ENCODE measurements at places on chromosomes 16 and 17.

GRCh38 chr16:16143038-16143763 lies 80.1 kb downstream of the ABCC6 start:
- no peak for DNase-seq

DNA sequence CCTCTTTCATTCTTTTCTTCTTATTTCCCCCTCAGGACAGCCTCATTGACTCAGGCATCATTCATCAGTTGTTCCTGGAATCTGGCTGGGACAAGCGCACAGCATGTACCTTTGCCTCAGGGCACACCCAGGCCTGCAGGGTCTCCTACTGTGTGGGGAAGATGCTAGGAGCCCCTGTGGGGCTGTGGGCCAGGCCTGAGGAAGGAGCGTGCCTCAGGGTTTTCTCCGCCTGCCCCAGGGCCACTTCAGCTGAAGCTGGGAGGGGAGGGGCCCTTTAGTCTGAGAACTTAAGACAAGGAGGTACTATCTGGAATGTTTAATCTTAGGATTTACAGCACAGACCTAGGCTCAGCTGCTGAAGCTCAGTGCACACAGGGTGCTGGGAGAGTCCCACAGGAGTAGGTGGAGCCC lies 7.9 kb downstream of the ELMO3 start:
- DNase-seq: no peak

DNA sequence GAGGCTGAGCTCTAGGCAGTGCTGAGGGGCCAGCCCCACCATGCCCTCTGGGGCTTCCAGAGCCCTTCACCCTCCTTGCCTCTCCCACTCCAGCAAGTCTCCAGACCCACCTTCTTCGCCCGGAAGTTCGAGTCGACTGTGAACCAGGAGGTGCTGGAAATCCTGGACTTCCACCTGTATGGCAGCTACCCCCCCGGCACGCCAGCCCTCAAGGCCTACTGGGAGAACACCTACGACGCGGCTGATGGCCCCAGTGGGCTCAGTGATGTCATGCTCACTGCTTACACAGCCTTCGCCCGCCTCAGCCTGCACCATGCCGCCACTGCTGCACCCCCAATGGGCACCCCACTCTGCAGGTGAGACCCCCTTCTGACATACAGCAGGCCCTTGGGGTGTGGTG lies 10.5 kb downstream of the XYLT2 start:
- DNase-seq: no peak

DNA sequence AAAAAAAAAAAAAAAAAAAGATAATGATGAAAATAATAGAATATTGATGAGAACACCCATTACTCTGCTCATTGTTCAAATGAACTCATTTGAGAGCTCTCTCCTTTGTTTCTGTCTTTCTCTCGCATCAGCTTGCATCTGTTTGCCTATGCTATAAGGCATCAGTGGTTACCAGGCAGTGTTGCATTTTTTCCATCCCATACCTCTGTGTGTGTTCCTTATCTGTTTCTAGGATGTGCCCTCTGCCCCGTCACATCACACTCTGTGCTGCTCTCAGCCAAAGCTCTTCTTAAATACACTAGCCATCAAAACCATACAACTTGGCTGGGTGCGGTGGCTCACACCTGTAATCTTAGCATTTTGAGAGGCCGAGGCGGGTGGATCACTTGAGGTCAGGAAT lies 568.2 kb downstream of the WWOX start:
- DNase-seq: no peak

DNA sequence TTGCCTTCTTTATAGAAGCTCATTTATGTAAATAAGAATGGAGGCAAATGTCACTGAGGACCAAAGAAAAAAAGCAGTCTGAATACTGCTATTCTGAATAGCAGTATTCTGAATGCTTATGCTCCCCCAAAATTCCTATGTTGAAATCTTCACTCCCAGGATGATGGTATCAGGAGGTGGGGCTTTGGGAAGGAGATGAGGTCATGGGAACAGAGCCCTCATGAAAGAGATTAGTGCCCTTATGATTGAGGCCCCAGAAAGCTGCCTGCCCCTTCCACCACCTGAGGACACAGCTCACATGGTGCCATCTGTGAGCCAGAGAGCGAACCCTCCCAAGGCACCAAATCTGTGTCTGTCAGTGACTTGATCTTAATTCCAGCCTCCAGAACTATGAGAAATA lies 28.8 kb downstream of the HEATR6 start:
- DNase-seq: no peak

DNA sequence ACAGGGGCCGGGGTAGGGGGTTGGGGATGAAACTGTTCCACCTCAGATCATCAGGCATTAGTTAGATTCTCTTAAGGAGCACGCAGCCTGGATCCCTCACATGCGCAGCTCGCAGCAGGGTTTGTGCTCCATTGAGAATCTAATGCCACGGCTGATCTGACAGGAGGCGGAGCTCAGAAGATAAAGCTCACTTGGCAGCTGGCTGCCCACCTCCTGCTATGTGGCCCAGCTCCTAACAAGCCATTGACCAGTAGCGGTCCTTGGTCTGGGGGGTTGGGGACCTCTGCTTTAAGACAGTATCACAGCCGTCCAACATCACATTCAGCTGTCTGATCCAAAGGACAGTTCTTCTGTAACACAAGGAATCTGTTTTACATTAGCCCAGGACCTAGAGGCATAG lies 62.5 kb downstream of the SLC39A11 start:
- no peak for DNase-seq

GRCh38 chr17:70905796-70906195 lies 736.5 kb downstream of the KCNJ2 start:
- DNase-seq: no peak

DNA sequence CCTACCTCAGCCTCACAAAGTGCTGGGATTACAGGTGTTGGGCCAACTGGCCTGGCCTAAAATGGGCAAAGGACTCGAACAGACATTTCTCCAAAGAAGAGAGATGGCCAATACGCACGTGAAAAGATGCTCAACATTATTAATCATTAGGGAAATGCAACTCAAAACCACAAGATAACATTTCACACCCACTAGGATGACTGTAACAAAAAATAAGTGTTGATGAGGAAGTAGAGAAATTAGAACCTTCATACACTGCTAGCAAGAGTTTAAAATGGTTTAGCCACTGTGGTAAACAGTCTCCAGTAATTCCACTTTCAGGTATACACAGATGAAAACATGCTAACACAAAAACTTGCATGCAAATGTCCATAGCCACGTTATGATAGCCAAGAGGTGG lies 5.7 kb downstream of the TMED6 start:
- DNase-seq: no peak

- no peak for DNase-seq
Measured at GRCh38 chr16:76487411-76488064, 210.3 kb downstream of the CNTNAP4 start.

DNA sequence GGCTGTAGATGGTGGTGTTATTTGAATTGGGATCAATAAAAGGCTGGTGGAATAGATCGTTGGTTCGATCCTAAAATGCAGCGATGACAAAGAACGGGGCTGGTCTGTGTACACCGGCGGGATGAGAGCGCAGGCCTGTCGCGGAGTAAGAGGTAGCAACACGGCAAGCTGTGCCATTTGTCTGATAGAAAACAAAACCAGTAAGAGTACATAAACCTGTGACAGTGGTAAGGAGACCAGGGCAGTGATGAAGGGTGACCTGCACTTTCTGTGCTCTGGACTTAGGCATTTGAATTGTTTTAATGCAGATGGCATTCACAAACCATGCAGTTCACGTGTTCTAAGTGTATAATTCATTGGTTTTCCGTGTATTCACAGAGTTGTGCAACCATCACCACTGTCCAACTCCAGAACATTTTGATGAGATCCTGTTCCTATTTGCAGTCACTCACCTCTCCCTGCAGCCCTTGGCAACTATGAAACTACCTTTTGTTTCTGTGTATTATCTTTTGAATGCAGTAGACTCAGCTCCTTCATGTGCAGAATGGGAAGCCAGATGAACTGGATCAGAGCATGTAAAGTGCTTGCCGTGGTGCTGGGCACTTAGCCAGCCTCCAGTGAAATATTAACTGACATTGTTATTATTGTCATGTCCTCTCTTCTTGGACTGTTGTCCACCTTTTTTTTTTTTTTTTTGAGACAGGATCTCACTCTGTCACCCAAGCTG lies 286.1 kb downstream of the SNX29 start:
- DNase-seq: no peak

All from activated T-helper 1 cell treated with anti-CD3 and anti-CD28 coated beads, Interleukin-2, amount 50 U/mL, for 16 hours (primary cell).